ENCODE measurements at places on chromosomes 2 and 18.

DNA sequence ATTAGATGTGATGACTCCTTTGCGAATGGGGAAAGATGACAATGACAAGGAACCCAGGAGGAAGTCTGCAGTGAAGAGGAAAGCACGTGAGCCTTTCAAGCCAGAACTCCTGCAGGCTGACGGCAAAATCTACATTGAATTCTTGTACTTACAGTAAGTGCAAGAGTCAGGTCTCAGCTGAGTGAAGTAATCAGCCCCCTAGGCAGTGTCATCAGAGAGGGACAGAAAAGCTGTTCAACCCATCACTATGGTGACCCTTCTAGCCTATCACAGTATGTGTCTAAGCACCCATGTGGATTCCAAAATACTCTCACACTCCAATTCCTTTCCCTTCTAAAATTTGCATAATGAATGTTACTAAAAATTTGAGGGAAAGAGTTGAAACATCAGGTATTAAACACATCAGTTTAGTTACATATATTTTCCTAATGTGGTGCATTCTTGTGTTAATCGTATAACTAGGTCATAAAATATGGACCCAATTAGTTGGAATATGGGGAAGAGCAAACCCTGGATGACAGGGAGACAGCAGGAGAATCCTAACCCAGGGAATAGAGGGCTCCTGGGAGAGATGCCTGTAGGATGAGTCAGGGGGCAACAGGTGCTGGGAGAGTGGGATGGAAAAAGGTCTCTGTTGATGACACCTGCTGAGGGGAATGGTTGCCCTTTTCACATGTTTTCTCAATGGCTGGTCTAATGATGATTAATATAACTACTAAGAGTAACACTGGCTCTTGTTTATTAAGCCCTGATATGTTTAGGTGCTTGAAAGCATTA, 39.5 kb downstream of the VWC2L start:
- no peak for DNase-seq

GRCh38 chr2:229475778-229476177, 204.7 kb upstream of the PID1 start:
- no peak for DNase-seq

GRCh38 chr2:110905217-110905616, 172.8 kb downstream of the ACOXL start:
- no peak for DNase-seq

DNA sequence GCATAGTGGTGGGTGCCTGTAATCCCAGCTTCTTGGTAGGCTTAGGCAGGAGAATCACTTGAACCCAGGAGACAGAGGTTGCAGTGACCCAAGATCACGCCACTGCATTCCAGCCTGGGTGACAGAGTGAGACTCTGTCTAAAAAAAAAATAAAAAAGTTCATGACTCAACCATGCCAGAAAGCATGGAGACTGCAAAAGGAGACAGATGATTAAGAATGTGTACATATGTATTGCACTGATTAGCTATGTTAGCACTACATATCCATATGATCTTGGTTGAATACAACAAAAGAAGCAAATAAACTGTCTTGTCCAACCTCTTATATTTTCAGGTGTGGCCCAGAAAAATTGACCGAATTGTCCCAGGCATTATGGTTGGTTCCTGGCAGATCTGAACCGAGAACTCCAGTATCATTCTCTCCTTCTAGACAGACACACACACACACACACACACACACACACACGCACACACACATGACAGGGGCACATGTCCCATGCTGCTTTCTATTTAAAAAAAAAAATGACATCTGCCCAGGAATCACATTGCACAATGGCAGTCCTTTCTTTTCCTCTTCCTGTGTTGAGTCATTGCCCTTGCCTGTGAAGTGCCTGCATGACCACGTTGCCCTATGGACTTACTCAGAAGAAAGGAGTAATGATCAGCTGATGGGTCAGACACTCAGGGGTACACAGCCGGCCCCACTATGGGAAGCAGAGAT, 65.6 kb downstream of the MYCN start:
- DNase-seq: no peak

- no peak for DNase-seq
Observed at GRCh38 chr2:148812306-148812705, 62.7 kb upstream of the KIF5C start.
